ENCODE measurements at places on chromosomes 12 and 14.

- DNase-seq: no peak
Measured at GRCh38 chr14:96617635-96618034, 115.5 kb downstream of the PAPOLA start.

- DNase-seq: no peak
Measured at GRCh38 chr14:101815994-101816393, 54.5 kb downstream of the PPP2R5C start.

GRCh38 chr14:75167325-75167724, 9.1 kb downstream of the TMED10 start:
- no peak for DNase-seq

DNA sequence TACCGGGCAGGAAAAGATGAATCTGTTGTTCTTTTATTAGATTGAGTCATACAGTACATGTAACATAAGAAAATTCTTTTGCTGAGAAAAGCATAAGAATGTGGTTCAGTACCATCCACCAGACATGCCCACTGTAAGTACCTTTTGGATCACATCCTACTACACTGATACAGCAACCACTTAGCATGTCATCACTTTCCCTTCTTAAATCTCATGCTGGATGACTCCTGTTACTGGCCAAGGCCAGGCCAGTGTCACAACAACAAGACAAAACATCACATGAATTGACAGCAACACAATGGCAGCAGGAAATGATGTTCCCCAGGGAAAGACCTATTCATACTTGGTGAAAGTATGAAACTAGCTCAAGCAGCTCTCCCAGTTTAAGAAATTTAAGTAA, 46.4 kb downstream of the STXBP6 start:
- DNase-seq: no peak

- no peak for DNase-seq
Measured at GRCh38 chr12:76374386-76375020, 26.3 kb upstream of the BBS10 start.

DNA sequence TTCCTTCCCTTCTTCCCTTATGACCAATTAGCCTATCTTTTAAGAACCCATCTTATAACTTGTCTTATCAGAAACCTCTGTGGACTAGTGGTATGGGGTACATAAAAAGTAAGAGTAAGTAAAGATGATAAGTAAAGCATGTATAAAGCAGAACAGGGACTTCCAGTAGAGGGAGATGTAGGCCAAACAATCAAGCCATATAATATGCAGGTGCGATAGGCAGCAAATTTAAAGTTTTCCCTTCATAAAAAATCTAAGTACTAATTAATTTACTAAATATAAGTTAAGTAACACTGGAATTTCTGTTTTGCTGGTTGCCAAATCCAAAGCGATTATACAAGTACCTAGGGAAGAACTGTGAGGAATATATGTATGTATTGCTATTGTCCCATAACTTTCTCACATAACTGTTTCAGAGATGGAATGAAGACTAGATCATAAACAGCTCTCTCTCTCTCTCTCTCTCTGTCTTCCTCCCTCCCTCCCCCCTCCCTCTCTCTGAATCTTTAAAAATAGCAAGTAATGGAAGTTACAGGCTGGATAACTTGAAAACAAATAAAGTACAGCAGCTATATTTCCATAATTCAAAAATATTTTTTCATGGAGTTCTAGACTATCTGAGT, 25.7 kb downstream of the METTL25 start:
- DNase-seq: no peak

- no peak for DNase-seq
Measured at GRCh38 chr12:23361971-23362370, 587.5 kb downstream of the SOX5 start.

DNA sequence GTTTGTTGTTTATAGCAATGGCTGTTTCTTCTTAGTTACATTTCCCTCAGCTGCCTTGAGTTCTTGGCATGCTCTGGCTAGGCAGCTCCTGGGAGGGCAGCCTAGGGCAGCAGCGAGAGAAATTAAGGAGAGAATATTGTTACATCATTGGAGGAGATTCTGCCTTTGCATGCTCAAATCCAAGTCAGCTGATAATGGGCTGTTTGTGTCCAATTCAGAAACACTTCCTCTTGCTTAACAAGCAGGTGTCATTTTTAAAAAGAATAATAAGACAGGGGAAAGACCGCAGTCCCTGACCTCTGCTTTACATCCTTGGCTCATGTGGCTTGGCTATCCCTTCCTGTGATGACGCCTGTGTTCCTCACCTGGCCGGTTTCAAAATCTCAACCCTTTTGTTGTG, 76.9 kb downstream of the ESR2 start:
- DNase-seq: no peak

GRCh38 chr14:21543521-21543960, 17.4 kb upstream of the SALL2 start:
- no peak for DNase-seq

- no peak for DNase-seq
Measured at GRCh38 chr14:103894723-103895059, 33.6 kb upstream of the TDRD9 start.

DNA sequence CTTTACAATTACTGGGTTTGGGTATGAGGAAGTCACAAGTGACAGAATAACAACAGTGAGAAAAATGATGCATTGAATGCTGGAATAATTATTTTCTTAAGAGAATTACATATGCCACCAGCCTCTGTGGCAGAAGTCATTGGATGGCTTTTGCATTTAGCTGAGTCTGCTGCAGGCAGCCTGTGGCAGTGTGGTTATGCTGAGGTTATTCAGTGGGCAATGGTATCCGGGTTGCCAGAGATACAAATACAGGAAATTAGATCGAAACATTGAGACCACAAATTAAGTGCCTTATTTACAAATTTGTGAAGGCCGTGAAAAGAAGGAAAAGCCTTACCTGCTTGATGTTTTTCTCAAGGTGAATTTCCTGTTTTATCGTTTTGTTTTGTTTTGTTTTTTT, 1050.0 kb downstream of the GALC start:
- no peak for DNase-seq

- no peak for DNase-seq
Measured at GRCh38 chr14:97874394-97874793, 1077.2 kb downstream of the VRK1 start.

GRCh38 chr12:57299514-57300016, 48.6 kb upstream of the STAC3 start:
- no peak for DNase-seq

GRCh38 chr14:106395456-106396050, 869.2 kb downstream of the TMEM121 start:
- DNase-seq: no peak

- peak; percentile 13 for DNase-seq
Measured at GRCh38 chr12:50112456-50113218, 601 bp downstream of the COX14 start.

DNA sequence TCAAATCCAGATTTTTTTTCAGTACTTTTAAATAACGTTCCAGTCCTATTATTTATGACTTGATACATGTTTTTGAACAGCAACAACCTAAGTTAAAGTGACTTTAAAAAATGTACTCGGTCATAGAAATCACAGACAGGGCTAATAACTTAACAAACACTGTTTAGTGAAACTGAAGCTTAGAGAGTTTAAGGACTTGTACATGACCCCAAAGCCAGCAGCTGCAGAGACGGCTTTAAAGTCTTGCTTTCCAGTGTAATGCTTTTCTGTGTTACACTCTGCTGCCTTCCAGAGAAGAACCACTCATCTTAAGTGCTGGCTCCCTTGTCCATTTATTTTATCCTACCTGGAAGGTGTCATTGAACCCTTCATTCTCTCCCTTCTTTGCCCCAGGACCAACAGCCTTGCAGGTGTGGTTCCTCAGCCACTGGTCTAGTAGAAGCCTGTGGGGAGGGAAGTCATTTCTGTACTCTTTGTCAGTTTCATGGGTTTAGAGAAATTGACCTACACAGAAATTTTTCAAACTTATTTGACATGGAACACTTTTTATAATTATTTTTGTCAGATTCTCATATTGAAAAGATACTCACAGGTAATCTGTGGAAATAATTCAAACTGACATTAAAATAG, 60.9 kb downstream of the NAV3 start:
- no peak for DNase-seq

- peak; percentile 65 for DNase-seq
Measured at GRCh38 chr14:68248481-68249255, 429.1 kb downstream of the RAD51B start.

DNA sequence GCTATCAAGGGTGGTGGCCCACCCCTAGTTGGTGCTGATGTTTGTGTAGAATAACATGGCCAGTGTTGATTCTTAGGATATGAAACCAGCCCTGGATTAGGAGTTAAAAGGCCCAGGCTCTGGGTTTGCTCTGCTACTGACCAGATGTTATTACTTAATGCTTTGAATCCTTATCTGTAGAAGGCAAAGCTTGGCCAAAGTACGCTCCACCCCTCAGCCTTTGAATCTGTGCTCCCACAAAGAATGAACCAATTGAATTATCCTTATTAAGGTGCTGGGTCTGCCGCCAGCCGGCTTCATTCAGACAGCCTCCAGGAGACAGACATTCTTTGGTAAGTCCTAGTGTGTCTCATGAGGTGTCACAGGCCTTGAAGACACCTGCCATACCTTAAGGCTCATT, 41.8 kb downstream of the AKAP3 start:
- no peak for DNase-seq

DNA sequence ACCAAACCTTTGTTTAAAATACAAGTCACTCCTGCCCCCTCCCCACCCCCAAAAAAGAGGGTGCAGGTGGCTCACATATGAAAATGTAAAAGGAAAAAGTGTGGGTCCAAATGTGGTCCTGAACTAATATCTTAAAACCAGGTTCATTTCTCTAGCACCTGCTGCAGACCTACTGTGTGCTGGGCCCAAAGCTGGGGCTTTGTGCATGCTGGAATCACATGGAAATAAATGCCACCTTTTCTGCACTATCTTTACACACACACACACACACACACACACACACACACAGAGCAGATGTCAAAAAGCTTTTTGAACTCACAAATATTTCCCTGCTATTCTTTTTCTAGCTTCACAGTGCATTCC, 3.2 kb upstream of the BCL11B start:
- DNase-seq: no peak

GRCh38 chr14:88272390-88273269, 50.4 kb downstream of the KCNK10 start:
- DNase-seq: no peak

GRCh38 chr12:84757978-84758377, 154.6 kb downstream of the SLC6A15 start:
- DNase-seq: no peak

DNA sequence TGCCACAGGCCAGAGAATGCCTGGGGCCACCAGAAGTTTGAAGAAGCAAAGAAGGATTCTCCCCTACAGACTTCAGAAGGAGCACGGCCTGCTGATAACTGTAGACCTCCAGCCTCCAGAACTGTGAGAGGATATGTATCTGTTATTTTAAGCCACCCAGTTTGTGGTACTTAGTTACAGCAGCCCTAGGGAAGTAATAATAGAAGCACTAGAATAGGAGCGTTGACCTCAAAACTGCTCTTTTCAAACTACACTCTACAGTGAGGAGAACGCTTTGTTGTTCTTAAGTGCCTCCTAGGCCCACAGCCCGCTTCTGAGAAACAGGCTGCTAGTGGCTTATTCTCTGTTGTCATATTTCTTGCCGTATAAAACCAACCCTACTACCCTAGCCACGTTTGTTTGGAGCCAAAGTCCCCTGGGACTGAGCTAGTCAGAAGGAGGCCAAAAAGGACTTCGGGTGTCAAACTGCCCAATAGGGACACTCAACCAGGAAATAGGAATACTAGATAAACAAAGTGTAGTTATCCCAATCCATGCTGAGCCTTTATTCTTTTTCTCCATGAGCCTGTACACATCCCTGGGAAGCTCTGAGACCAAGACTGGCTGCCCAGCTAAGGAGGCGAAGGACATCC, 38.5 kb upstream of the FRS2 start:
- DNase-seq: no peak

GRCh38 chr14:87547536-87547935, 445.4 kb downstream of the GALC start:
- DNase-seq: no peak

GRCh38 chr14:64800000-64800399, 79.7 kb downstream of the SPTB start:
- DNase-seq: no peak

- DNase-seq: no peak
Measured at GRCh38 chr12:27733052-27733656, 22.5 kb downstream of the MRPS35 start.

DNA sequence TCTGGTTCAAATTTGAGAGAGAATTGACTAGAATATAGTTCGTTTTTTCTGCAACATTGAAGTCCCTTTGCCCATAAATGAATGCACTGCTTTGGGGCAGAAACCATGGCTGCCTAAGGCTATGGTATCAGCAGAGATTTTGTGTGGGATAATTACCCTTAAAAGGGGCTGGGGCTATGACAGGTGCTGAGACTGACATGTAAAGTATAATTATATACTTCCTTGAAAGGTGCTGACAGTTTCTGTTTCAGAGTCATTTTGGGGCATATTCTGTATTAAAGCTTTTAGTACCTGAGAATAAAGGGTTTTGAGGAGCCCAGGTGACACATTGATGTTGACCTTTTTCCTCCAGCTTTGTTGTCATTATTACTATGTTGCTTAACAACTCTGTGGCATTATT, 150.3 kb upstream of the PTPRQ start:
- DNase-seq: no peak

GRCh38 chr14:90629471-90629870, 186.8 kb downstream of the TTC7B start:
- DNase-seq: no peak

- no peak for DNase-seq
Measured at GRCh38 chr14:37977481-37977880, 230.2 kb upstream of the SSTR1 start.

- no peak for DNase-seq
Measured at GRCh38 chr12:116161588-116161987, 115.9 kb downstream of the MED13L start.

DNA sequence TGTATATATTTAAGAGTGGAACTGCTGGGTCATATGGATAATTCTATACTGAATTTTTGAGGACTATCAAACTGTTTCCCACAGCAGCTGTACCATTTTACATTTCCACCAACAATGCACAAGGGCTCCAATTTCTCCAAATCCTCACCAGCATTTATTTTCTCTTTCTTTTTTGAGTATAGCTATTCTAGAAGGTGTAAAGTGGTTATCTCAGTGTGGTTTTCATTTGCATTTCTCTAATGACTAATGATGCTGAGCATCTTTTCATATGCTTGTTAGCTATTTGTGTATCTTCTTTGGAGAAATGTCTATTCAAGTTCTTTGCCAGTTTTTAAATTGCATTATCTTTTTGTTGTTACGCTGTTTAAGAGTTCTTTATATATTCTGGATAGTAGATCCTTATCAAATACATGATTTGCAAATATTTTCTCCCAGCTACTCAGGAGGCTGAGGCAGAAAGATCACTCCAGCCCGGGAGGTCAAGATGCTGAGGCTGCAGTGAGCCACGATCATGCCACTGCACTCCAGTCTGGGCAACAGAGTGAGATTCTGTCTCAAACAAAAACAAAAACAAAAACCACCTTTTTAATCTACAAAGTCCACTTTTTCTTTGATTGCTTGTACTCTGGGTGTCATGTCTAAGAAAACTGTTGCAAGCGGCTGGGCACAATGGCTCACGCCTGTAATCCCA, 32.8 kb downstream of the GTF2A1 start:
- no peak for DNase-seq

DNA sequence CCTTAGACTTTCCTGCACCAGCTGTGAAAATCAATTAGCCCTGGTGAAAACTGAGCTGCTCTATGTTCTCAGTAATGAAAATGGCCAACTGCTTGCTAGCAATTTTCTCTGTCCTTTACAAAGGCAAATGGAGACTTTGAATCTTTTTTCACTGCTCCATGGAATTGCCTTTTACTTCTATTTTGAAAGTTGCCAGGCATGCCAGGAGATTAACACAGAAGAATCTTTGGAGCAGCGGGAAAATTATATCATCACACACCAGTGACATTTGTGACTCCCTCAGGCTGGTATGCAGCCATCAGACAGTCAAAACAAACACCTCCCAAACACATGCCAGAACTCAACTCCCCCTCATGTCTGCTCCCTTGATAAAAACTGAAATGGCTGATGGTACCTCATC, 872.0 kb upstream of the FLRT2 start:
- no peak for DNase-seq

Data from H1 (cell line).